Cortex of kidney (tissue), 1 donor: ENCODE measurements at places on chromosomes 4 and X.

DNA sequence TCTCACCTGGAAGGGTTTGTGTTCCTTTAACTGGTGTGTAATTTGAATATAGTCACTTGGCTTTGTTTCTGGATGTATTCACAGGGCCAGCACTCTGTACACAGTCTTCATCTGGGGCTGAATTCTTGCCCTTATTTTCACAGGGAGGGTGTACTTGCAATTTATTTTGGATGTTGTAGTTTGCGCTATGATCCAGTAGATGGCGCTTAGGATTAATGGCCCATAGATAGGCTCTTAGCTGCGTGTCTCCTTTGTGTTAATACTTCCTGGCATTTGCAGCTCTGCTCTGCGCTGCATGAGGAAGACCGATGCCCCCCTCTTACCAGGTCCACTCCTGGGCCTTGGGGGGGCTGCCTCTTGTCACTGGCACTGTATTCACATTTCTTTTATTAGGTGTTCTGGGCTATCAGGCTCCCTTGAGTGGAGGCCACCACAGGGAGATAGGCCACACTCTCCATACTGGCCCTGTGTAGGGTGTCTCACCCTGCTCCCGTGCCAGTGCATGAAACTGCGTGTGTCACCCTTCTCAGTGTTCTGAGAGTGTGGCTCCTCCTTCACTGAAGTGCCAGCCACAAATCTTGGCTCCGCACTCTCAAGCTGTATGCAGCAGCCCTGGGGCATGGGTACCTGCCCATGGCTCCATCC, 562.2 kb downstream of the ZIC3 start:
- no peak for DNase-seq

- no peak for DNase-seq
Observed at GRCh38 chr4:18057821-18058533, 36.4 kb upstream of the LCORL start.

DNA sequence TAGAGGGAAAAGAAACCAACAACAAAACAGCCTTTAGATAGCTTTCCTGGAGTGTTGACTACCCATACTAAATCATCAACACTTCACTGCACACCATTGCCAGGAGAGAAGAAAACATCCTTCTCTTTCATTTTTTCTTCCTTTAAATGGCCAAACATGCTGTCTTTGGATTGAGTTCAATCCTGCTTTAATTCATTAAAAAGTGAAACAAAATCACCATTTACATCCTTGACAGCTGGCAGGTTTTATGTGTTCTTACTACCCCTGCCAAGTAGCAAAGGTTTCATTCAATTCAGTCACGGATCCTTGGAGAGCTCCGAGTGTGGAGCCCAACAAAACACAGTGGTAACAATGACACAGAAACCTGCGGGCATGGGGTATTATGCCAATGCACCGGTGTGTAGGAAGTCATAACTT, 568.3 kb downstream of the ANKRD50 start:
- no peak for DNase-seq

DNA sequence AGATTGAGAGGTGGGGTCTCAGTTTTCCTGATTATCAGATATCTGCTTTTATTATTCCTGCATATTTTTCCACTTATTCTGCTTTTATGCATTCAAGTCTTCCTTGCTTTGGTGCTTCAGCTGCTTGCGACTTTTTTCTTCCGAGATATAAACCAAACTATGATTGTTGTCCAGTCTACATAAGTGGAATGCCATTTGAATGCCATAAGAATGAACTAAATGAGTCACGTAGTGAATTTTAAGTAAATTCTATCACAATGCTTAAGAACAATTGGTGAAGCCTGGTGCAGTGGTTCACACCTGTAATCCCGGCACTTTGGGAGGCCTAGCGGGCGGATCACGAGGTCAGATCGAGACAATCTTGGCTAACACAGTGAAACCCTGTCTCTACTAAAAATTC, 189.1 kb downstream of the PCDH18 start:
- no peak for DNase-seq

DNA sequence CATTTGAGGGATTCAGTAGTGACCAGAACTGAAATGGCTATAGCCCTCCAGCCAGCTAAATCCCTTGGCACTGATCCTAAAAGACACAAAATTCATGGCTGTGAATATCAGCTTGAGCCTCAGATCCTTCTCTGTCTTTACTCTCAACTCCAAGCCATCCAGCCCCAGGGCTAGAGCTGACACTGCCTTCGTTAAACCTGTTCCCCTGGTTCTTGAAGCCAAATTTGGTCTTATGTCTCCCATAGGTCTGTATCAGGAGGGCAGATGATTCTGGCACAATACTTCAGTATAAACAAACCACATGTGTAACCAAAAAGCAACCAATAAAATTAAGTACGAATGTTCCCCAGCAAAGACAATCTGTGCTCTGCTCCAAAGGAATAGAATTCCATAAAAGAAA, 78.0 kb downstream of the ANOS1 start:
- no peak for DNase-seq

DNA sequence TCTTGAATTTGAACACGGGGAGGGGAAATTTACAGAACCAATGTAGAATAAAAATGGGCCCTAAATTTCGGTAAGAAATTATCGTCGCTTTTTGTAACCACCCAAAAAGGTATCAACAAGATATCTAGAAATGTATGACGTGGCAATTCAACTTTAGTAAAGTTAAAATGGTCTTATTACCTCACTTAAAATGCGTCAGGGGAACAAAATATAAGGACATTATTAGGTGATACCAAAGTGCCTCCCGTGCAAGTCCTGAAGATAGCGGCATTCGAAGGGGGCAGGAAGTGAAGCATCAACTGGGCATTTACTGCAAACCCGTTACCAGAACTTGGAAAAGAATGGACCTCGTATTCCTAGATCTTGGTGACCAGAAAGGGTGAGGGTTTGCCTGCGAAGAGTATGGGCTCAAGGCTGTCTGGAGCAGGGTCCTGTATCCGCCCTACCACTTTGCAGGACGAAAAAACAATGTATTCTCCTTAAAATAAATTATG, 980 bp downstream of the AP1S2 start:
- no peak for DNase-seq

GRCh38 chr4:14592950-14593349, 409.3 kb upstream of the CPEB2 start:
- no peak for DNase-seq

DNA sequence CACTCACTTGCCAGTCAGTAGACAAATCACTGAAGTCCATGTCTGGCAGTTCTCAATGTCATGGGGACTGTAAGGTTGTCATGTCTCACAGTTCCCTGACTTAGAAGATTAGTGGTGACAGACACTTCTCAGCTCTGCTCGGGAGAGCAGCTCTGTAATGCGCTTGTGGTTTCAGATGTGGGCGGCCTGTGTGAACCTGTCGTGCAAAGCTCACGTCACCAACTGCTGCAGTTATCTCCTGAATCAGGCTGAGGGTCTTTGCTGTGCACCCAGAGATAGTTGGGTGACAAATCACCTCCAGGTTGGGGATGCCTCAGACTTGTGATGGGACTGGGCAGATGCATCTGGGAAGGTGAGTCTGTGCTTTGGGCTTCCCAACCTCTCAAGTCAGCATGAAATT, at the start of gene IL9R:
IL9R (plus strand) TSS at position 261 of the 400 bp plus-strand sequence; CDS start at position 325, 64 bp downstream.
- no peak for DNase-seq

DNA sequence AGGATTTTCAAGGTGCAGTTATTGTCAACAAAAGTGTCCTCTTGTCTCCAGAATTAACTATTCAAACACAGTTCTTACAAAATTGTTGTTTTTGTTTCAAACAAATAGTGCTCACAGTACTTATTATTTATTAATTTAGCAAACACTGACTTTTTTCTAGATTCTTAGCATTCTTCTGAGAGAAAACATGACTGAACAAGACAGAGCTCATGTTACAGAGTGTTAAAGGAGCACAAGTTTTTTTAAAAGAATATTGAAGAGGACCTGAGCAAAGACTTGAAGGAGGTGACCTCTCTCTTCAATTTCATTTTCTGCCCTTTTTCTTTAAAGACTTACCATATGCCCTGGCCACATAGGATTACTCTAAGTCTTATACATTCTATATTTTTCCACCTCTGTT, 2220.3 kb upstream of the AGA start:
- DNase-seq, result no peak

- no peak for DNase-seq
Observed at GRCh38 chr4:28221536-28221935, 1360.9 kb downstream of the STIM2 start.

DNA sequence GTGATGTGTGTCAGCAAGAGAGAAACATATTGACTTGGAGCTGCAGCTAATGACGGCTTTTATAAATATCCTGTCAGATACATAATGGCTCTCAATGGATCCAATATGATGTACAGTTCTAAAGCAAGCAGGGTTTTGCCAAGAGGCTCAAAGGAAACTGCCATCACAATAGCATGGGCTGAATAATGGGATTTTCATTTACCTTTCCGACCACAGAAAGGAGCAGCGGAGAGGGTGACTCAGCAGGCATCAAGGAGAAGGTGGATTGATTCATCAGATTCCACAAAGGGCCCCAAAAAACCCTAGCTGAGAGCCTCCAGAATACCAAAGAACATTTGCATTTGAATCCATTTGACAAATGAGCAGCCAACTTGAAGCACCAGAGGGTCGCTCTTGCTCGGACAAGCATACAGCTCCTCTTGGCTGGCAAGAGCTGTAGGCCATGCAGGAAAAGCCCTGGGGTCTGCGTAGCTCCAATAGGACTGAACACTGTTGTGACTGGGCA, 355.7 kb upstream of the NOCT start:
- DNase-seq, result no peak

DNA sequence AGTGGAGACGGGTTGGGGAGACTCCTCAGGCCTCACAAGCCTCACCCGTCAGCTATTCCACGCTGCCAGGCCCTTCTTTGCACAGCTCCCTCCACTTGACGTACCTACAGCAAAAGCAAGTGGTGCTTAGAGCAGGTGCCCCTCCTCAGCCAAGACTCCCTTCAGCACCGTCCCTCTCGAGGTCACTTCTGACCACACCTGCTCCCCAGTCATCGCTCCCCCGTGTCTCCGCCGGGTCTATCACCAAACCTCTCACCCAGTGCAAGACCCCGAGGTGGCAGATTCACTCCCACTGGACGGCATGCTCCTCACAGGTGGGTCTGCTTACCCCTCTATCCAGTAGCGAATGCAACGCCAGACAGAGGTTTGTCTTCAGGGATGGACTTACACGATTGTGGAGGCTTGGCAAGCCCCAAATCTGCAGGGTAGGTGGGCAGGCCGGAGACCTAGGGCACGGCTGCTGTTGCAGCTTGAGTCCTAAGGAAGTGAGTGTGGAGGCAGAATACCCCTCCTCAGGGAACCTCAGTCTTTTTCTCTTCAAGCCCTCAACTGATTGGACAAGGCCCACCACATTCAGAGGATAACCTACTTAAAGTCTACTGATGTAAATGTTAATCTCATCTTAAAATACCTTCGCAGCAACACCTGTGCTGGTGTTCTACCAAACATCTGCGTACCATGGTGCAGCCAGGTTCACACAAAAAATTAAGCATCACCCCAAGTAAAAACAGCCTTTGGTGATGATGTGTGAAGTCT, 14.5 kb upstream of the HELT start:
- DNase-seq, result no peak

DNA sequence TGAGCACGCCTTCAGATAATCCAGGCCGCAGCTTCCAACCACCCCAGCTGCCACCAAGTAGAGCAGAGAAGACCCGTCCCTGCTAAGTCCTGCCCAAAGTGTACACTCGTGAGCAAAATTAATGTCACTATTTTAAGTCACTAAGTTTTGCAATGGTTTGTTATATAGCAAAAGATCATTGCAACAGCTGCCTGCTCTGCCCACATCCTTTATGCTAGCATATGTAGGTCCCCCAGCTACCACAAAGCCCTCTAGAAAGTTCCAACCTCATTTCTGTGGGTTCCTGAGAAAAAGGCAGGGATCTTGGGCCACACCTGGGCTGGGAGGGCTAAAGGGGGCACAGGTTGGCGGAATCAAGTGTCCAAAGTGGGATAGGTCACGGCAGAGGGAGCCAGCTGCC, 346.9 kb downstream of the BCOR start:
- no peak for DNase-seq

DNA sequence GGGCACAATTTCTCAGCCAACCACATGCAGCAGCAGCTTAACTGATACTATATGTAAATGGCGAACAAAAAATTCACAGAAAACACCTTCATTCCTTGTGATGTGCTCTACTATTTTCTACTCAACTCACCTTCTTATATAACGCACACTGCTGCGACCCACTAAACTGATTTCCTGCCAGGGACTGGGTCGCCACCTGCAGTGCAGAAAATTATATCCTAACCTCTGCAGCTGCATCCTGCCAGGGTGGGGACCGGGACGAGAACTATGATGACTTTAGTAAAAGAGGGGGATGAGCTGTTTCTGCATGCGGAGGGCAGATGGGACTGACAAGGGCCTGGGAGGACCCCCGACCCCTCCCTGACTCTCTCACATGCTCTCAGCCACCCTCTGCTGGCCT, 27.4 kb downstream of the ABLIM2 start:
- no peak for DNase-seq

- no peak for DNase-seq
Observed at GRCh38 chr4:182105416-182105815, 137.8 kb upstream of the TENM3 start.

- no peak for DNase-seq
Observed at GRCh38 chr4:98976716-98977115, 18.8 kb upstream of the METAP1 start.

- no peak for DNase-seq
Observed at GRCh38 chr4:41213625-41214135, 662 bp downstream of the APBB2 start.

DNA sequence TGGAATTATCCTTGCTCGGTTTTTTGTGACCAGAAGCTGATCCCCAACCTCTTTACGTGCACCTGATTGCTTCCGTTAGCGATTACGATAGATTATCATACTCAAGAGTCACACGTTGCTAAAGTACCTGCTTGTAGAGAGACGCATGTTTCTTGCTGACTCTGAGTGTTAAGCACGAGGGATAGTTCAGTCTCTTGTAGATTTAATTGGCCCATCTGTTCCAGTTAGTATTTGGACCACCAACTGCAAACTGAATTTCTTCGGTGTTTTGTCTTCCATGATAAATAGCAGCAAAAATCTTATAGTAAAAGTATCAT, 516 bp upstream of the COX18 start:
- DNase-seq, result no peak

DNA sequence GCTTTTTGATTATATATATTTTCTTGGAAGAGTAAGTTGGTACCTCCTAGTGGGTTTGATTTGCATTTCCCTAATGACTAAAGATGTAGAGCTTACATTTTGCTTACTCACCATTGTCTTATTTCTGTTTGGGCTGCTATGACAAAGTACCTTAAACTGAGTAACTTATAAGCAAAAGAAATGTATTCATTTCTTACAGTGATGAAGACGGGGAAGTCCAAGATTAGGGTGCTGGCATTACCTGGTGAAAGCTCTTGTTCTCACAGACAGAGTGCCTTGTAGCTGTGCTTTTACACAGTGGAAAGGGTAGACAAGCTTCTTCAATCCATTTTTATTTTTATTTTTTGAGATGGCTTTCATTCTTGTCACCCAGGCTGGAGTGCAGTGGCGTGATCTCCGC, 229.2 kb upstream of the AGA start:
- no peak for DNase-seq

GRCh38 chr4:150828159-150828558, 186.9 kb downstream of the LRBA start:
- no peak for DNase-seq

DNA sequence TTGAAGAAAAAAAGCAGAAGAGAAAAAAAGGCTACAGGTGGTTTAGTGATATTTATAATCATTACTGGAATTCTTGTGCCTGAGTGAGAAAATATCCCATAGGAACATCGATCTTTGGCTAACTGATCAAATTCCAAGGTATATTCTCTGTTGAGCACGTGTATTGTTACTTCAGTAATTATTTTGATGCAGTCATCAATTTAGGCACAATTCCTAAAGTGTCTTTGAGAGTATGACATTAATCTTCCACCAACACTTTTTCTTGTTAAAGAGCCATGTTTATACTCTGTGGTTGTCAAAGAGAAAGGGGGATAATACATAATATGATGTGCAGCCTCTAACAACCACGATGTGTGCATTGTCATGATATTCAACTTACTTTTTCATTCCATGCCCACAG, 151.1 kb downstream of the TSPAN5 start:
- DNase-seq, result no peak
